Thoracic aorta (tissue), 2 donors: ENCODE measurements at places on chromosomes 4 and X. TPM values are rescaled to one million over a fixed set of nuclear protein-coding genes. Genes with fewer than 3 reads are reported as not detected.

Gene TRMT44
- total RNA-seq = 30.5 TPM

DNA sequence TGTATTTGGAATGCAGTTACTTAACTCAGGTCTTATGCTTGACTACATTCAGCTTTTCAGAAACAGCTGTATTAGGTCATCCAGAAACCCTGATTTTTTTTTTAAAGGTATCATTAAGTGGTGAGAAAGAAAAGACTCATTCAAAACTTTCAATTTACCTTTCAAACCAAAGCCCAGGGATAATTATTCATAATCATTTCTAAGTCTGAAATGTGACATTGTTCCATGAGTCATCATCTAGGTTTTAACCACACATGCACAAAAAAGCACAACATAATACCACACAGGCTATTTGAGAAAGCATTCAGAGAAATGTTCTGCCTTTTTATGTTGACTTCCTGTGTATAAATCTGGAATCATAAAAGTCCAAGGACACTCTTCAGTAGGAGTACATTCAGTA, 288.2 kb downstream of the IL1RAPL2 start:
- DNase-seq = no peak
- H3K4me1 ChIP-seq = no peaks in the 10 kb centered on the region
- no peaks in the 10 kb centered on the region for H3K27me3 ChIP-seq
- no peaks in the 10 kb centered on the region for H3K36me3 ChIP-seq
- H3K27ac ChIP-seq = peak overlapping the region; percentile 44

DNA sequence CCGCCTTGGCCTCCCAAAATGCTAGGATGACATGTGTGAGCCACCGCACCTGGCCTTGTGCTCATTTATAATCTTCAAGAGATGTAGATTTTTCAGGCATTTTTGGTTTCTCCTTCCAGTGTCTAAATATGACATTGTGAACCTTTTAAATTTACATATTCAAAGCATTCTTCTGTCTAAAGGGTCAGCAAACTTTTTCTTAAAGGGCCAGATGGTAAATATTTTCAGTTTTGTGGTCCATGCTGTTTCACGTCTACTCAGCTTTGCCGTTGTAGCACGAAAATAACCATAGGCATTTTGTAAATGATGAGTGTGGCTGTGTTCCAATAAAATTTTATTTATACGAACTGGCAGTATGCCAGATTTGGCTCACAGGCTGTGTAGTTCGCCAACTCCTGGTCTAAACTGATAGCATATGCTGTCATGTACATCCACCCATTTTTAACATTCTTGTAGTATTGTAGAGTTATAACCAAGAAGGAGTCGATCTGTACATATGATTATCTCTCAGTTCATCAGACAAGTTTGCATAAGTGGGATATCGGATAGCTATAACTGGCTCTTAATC, 12.7 kb upstream of the GCNA start:
- H3K27ac ChIP-seq = no peak overlapping the region
- no peak for DNase-seq
- no peak overlapping the region for H3K4me3 ChIP-seq
- H3K4me1 ChIP-seq = no peaks in the 10 kb centered on the region
- peaks cover 47% of the 10 kb centered on the region for H3K36me3 ChIP-seq
- H3K27me3 ChIP-seq = no peaks in the 10 kb centered on the region

DNA sequence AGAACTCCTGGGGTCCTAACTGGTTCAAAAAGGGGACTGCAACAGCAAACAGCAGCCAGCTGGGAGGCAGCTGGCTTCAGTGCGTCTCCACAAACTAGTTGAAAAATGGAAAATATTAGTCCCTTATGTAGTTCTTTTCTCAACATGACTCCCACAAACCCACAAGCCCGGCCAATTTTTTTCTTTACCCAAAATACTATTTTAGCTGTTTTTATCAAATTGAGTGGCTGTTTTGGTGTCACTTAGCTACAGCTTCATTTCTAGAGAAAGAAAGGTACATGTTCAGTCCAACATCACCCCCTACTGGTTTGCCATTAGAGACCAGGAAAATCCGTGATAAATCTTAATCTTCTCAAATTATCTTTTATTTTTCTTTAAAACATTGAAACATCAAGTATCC, 97.2 kb downstream of the GUCY2F start:
- H3K36me3 ChIP-seq = no peaks in the 10 kb centered on the region
- DNase-seq = no peak
- no peaks in the 10 kb centered on the region for H3K4me1 ChIP-seq
- no peak overlapping the region for H3K4me3 ChIP-seq
- no peaks in the 10 kb centered on the region for H3K27me3 ChIP-seq

- no peaks in the 10 kb centered on the region for H3K36me3 ChIP-seq
- no peaks in the 10 kb centered on the region for H3K4me1 ChIP-seq
- no peak overlapping the region for H3K27ac ChIP-seq
- H3K27me3 ChIP-seq = no peaks in the 10 kb centered on the region
- no peak for DNase-seq
- no peak overlapping the region for H3K4me3 ChIP-seq
Observed at GRCh38 chr4:129254526-129254925, 158.6 kb downstream of the C4orf33 start.

GRCh38 chrX:26262121-26262523, 46.2 kb downstream of the MAGEB5 start:
- no peak overlapping the region for H3K4me3 ChIP-seq
- no peaks in the 10 kb centered on the region for H3K36me3 ChIP-seq
- no peaks in the 10 kb centered on the region for H3K4me1 ChIP-seq

- no peak overlapping the region for H3K27ac ChIP-seq
- no peaks in the 10 kb centered on the region for H3K27me3 ChIP-seq
- DNase-seq = no peak
Observed at GRCh38 chr4:120156120-120156718, 89.6 kb upstream of the MAD2L1 start.

DNA sequence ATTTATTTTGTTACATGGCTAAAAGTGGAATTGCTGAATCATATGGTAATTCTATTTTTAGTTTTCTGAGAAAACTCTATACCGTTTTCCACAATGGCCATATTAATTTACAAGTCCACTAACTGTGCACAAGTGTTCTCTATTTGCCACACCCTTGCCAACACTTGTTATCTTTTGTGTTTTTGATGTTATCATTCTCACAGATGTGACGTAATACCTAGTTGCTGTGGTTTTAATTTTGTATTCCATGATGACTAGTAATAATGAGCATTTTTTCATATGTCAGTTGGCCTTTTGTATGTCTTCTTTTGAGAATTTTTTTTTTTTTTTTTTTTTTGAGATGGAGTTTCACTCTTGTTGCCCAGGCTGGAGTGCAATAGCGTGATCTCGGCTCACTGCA, 164.2 kb upstream of the SPANXN4 start:
- no peaks in the 10 kb centered on the region for H3K4me1 ChIP-seq
- no peaks in the 10 kb centered on the region for H3K36me3 ChIP-seq
- H3K4me3 ChIP-seq = no peak overlapping the region

Gene ANK2
- total RNA-seq = 81.6 TPM

DNA sequence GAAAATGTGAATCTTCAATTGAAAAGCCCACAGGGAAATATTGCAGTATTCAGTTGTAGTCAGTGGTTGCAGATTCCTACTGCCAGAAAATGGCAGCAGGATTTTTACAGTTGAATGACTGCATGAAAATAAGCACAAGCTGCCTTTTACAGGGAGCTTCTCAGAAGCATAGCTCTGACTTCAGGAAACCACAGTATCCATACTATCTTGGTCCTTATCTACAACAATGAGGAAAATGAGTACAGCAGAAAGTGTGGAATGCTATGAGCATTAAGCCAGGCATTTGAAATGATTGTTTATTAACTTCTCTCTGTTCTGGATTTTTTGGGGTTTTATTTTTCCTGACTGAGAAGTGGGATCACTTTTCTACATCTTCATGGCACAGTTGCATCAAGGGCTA, 34.6 kb upstream of the PRRG1 start:
- no peaks in the 10 kb centered on the region for H3K36me3 ChIP-seq
- H3K27ac ChIP-seq = no peak overlapping the region
- H3K4me3 ChIP-seq = no peak overlapping the region
- DNase-seq = no peak
- H3K27me3 ChIP-seq = no peaks in the 10 kb centered on the region

- H3K27me3 ChIP-seq = no peaks in the 10 kb centered on the region
- no peaks in the 10 kb centered on the region for H3K36me3 ChIP-seq
- peak overlapping the region; percentile 32 for H3K4me3 ChIP-seq
- H3K4me1 ChIP-seq = peaks cover 22% of the 10 kb centered on the region
- DNase-seq = no peak
Observed at GRCh38 chr4:41375561-41375960, 118.8 kb downstream of the UCHL1 start.

GRCh38 chr4:78764498-78764961, 11.6 kb upstream of the BMP2K start:
- H3K4me1 ChIP-seq = no peaks in the 10 kb centered on the region
- H3K4me3 ChIP-seq = no peak overlapping the region
- no peaks in the 10 kb centered on the region for H3K36me3 ChIP-seq
- H3K27me3 ChIP-seq = no peaks in the 10 kb centered on the region

GRCh38 chr4:55355555-55355954, 9.5 kb downstream of the SRD5A3 start:
- H3K4me3 ChIP-seq = no peak overlapping the region
- H3K4me1 ChIP-seq = peaks cover 35% of the 10 kb centered on the region
- no peaks in the 10 kb centered on the region for H3K27me3 ChIP-seq

Gene NFKB1
- total RNA-seq = 19.1 TPM
